Panc1 (cell line): ENCODE measurements at places on chromosomes 7 and 10. TPM values are rescaled to one million over a fixed set of nuclear protein-coding genes. Genes with fewer than 3 reads are reported as not detected.

DNA sequence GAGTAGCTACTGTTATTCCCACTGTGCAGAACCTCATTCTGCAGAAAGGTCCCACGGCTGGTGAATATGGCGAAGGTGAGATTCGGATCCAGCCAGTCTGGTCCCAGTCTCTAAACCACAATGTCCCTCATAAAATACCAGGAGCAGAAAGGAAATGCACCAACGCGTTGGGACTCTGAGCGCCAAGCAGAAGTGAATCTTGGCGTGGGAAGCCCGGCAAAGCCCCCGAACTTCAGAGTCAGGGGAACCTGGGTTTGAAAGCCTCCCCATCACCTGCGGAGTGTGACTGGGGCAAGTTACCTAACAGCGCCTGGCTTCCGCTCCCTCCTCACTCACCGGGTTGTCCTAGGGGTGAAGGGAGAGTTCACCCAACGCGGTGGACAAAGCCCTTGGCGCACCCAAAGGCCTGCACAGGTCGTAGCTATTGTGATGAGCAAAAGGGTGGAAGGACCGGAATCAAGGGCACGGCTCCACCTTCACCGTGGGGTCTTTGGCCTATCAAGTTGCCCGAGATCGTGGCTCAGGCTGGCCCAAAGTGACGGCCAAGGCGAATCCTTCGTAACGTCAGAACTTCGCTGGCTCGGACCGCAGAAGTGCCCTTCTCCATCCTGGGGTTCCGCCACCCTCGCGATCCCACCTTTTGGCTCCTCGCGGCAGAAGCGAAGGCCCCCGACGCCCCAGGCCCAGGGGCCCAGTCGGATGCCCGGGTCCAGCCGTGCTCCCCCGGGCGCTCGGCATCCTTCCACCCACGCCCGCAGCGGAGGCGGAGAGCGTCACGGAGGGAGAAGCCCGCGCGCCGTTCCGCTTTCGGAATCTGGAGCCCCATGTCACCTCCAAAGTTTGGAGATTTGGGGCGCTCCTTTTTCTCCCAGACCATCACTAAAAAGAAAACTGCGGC is 811 bp downstream of the RGS10 start:
- no peak for DNase-seq
- peak overlapping the region; percentile 82 for H3K4me3 ChIP-seq
- no peaks in the 10 kb centered on the region for H3K27me3 ChIP-seq
- peak overlapping the region; percentile 80 for H3K27ac ChIP-seq

- H3K36me3 ChIP-seq, result no peaks in the 10 kb centered on the region
- H3K27ac ChIP-seq, result no peak overlapping the region
- DNase-seq, result no peak
- H3K4me3 ChIP-seq, result no peak overlapping the region
- no peaks in the 10 kb centered on the region for H3K27me3 ChIP-seq
- H3K4me1 ChIP-seq, result no peaks in the 10 kb centered on the region
These were observed 319.2 kb downstream of the PARD3 start for GRCh38 chr10:34495938-34496337.

DNA sequence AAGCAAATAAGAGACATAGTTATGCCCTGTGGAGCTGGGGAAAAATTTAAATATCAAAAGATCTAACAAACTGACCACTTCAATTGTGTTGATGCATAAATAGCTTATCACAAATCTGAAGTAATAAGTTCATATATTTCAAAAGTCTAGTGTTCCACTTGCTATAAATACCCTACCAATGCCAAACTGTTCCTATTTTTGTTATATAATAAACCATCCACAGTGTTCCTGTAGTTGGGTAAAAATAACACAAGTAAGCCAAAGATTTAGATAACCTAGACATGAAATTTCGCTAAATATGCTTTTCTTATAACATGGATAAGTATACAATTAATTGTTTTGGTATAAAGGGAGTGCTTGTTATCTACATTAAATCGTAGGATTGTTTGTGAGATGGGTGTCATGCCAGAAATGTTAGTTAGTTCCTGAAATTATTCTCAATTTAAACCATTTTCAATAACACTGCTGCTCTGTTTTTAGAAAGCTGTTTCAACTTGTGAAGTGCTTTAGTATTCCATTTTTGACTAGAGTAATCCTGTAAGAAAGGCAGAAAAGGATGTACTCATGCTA is 85.5 kb downstream of the CACNA2D1 start:
- no peak overlapping the region for H3K4me3 ChIP-seq
- DNase-seq, result no peak
- no peaks in the 10 kb centered on the region for H3K4me1 ChIP-seq
- H3K27ac ChIP-seq, result no peak overlapping the region
- H3K36me3 ChIP-seq, result no peaks in the 10 kb centered on the region

- H3K36me3 ChIP-seq, result no peaks in the 10 kb centered on the region
- no peaks in the 10 kb centered on the region for H3K27me3 ChIP-seq
- peaks cover 6% of the 10 kb centered on the region; the same call in 1 of the 2 replicates for H3K4me1 ChIP-seq
- no peak overlapping the region for H3K4me3 ChIP-seq
- no peak for DNase-seq
These were observed 25.8 kb downstream of the ACTA2 start for GRCh38 chr10:88926566-88927415.

GRCh38 chr10:71565284-71566000 is 154.1 kb downstream of the C10orf105 start:
- no peak for DNase-seq
- H3K27ac ChIP-seq, result no peak overlapping the region
- H3K27me3 ChIP-seq, result peaks cover 3% of the 10 kb centered on the region; the same call in 1 of the 2 replicates

DNA sequence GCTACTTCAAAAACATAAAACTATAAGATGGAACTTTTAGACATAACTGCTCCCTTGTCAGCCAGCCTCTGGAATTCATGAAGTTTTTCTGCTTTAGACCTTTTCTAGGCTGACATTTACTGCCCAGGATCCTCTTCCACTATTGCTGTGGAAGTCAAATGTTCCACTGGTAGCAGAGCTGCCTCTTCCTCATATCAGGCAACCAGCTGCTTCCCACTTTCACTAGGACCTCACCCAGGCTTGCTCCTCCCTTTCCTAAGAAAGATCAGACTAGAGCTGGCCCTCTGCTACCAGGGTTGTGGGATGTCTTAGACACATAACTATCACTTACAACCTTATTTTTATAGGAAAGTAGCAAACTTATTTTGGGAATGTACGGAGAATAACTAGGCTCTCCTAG is 121.5 kb downstream of the CTTNBP2 start:
- no peaks in the 10 kb centered on the region for H3K36me3 ChIP-seq
- H3K4me1 ChIP-seq, result no peaks in the 10 kb centered on the region
- no peak overlapping the region for H3K4me3 ChIP-seq
- H3K27ac ChIP-seq, result no peak overlapping the region

GPC2 gene
- total RNA-seq, result 7.9 TPM

KCNIP2 gene
- 4.3 TPM for total RNA-seq

PLXNA4 gene
- 0.10 TPM for total RNA-seq

GRCh38 chr7:28263622-28264271 is 83.2 kb upstream of the JAZF1 start:
- no peak overlapping the region for H3K4me3 ChIP-seq
- no peak overlapping the region for H3K27ac ChIP-seq
- peaks cover 10% of the 10 kb centered on the region for H3K27me3 ChIP-seq
- no peaks in the 10 kb centered on the region for H3K36me3 ChIP-seq
- no peaks in the 10 kb centered on the region for H3K4me1 ChIP-seq
- DNase-seq, result no peak

DNA sequence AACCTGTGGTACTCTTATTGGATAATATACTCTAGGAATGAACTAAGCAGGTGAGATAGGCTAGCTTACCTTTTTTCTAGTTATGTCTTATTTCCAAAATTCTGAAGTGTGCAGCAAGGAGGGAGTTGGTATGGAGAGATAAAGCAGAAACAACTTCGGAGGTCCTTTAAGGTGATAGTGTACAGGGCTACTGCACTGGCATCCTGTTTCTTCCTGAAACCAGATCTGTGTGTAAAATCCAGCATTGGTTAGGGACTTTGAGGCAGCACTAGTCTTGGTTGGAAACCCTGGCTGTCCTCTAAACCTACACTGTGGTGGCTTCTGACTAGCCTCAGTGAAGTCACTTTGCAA is 66.9 kb upstream of the STRIP2 start:
- no peak overlapping the region for H3K4me3 ChIP-seq
- DNase-seq, result no peak
- no peak overlapping the region for H3K27ac ChIP-seq
- no peaks in the 10 kb centered on the region for H3K4me1 ChIP-seq
- no peaks in the 10 kb centered on the region for H3K36me3 ChIP-seq
- no peaks in the 10 kb centered on the region for H3K27me3 ChIP-seq
